ENCODE measurements at places on chromosomes 6 and 20.

GRCh38 chr6:168536665-168537539, 95.9 kb downstream of the SMOC2 start:
- no peaks in the 10 kb centered on the region for H3K27me3 ChIP-seq
- no peak overlapping the region for H3K27ac ChIP-seq
- no peaks in the 10 kb centered on the region for H3K4me1 ChIP-seq
- no peak for DNase-seq
- no peaks in the 10 kb centered on the region for H3K36me3 ChIP-seq

GRCh38 chr6:160170018-160170680, 48.5 kb downstream of the SLC22A1 start:
- no peak overlapping the region for H3K27ac ChIP-seq
- no peaks in the 10 kb centered on the region for H3K27me3 ChIP-seq
- H3K4me1 ChIP-seq: no peaks in the 10 kb centered on the region
- DNase-seq: no peak
- no peaks in the 10 kb centered on the region for H3K36me3 ChIP-seq

GRCh38 chr6:151808371-151809241, 1.1 kb downstream of the ESR1 start:
- no peaks in the 10 kb centered on the region for H3K27me3 ChIP-seq
- peaks cover 4% of the 10 kb centered on the region for H3K4me1 ChIP-seq
- H3K27ac ChIP-seq: peak overlapping the region; percentile 73
- DNase-seq: no peak
- H3K4me3 ChIP-seq: peak overlapping the region; percentile 68
- no peaks in the 10 kb centered on the region for H3K36me3 ChIP-seq

DNA sequence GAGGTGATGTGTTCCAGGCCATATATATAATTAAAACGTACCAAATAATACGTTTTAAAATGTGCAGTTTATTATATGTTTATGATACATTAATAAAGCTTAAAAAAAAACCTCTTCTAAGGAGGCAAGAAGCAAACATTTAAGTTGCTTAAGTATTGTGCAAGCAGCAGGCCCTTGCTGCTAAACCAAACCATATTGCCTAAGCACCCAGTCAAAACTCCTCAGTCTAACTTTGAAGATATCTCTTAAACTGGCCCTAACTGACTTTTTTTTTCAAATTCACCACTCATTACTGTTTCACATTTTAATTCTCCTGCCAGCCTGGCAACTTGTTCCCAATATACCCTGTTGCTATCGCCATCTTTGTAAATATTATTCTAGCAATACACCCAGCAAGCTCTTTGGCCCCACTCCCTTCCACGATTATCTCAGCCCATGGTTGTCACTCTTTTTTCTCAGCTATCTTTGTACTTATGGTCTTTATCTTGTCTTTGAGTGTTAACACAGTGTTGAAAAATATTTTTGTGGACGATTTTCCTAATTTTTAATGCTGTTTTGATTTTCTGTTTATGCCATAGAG, 60.9 kb downstream of the C6orf58 start:
- no peak for DNase-seq
- H3K36me3 ChIP-seq: no peaks in the 10 kb centered on the region
- H3K27ac ChIP-seq: no peak overlapping the region
- no peaks in the 10 kb centered on the region for H3K27me3 ChIP-seq

- no peak overlapping the region for H3K4me3 ChIP-seq
- H3K36me3 ChIP-seq: no peaks in the 10 kb centered on the region
- H3K27me3 ChIP-seq: no peaks in the 10 kb centered on the region
- H3K4me1 ChIP-seq: no peaks in the 10 kb centered on the region
- no peak for DNase-seq
- H3K27ac ChIP-seq: no peak overlapping the region
Measured at GRCh38 chr6:68468244-68468884, 166.7 kb upstream of the ADGRB3 start.

- H3K36me3 ChIP-seq: no peaks in the 10 kb centered on the region
- H3K4me3 ChIP-seq: no peak overlapping the region
- H3K4me1 ChIP-seq: no peaks in the 10 kb centered on the region
- DNase-seq: no peak
- no peaks in the 10 kb centered on the region for H3K27me3 ChIP-seq
Measured at GRCh38 chr6:227074-227782, 65.1 kb upstream of the DUSP22 start.

- no peaks in the 10 kb centered on the region for H3K27me3 ChIP-seq
- H3K4me1 ChIP-seq: peaks cover 5% of the 10 kb centered on the region
- no peaks in the 10 kb centered on the region for H3K36me3 ChIP-seq
- H3K4me3 ChIP-seq: no peak overlapping the region
- H3K27ac ChIP-seq: no peak overlapping the region
Measured at GRCh38 chr6:136524936-136525413, 25.2 kb downstream of the MAP7 start.

DNA sequence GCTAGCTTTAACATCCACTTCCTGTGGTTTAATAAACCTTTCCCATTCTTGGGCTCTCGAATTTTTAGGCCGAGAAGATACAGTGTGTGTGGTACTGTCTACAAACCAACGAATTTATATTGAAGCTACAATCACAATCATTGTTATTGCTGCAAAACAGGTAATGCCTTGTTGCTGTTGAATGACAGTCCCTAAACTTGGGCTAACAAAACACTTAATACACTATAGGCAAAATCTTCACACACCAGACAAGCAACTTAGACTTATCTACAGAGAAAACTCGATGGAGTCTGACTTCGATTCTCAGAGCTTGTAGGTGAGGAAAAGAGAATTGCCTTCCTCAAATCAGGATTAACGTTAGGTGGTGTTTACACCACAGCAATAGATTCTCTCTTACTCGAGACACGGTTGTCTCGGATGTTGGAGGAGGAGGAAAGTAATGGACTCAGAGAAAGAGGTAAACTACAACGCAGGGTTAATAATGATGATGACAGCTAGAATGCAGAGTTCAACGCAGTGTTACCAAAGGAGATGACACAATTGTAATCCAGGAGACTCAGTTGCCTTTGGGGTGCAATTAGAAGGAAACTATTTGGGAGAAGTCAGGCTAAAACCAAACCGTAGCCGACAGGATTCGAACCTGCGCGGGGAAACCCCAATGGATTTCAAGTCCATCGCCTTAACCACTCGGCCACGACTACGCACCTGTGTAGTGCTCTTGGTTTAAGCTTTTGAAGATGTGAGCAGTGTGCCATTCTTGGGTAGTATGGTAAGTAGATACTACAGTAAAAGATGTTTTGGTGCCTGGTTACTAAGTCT, 32.5 kb upstream of the ZNF184 start:
- H3K36me3 ChIP-seq: no peaks in the 10 kb centered on the region
- H3K27ac ChIP-seq: no peak overlapping the region
- no peaks in the 10 kb centered on the region for H3K4me1 ChIP-seq
- peaks cover 14% of the 10 kb centered on the region for H3K27me3 ChIP-seq
- H3K4me3 ChIP-seq: no peak overlapping the region
- DNase-seq: peak; percentile 62

DNA sequence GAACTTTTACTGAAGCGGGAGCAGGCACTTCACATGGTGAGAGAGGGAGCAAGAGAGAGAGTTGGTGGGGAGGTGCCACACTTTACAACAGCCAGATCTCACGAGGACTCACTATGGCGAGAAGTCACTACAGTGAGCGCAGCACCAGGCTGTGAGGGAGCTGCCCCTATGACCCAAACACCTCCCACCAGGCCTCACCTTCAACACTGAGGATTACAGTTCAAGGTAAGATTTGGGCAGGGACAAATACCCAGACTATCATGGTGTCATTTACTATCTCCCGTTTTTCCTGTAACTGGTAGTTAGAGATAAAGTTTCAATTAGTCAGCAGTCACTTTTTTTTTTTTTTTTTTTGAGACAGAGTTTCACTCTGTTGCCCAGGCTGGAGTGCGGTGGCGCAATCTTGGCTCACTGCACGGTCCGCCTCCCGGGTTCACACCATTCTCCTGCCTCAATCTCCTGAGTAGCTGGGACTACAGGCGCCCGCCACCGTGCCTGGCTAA, 7.8 kb downstream of the RBCK1 start:
- H3K36me3 ChIP-seq: no peaks in the 10 kb centered on the region
- H3K4me1 ChIP-seq: no peaks in the 10 kb centered on the region
- DNase-seq: no peak
- no peak overlapping the region for H3K4me3 ChIP-seq
- no peaks in the 10 kb centered on the region for H3K27me3 ChIP-seq
- H3K27ac ChIP-seq: no peak overlapping the region

DNA sequence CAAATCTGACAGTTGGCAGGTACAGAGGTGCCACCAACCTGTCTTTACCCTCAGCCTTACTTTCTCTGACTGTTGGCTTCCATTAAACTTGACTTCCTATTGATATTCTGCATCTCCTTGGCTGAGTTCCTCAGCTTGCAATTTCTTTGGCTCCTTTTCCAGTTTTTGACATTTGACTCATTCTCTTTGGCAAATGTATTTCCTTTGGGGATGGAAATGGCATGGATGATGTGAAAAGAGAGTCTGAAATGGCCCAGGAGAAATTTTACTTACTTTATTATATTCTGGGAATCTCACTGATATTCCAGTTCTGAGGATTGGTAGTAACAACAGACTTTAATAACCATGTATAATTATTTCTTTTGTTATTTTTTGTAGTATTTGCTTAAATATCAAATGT, 255.2 kb downstream of the CD109 start:
- H3K27me3 ChIP-seq: no peaks in the 10 kb centered on the region
- H3K4me3 ChIP-seq: no peak overlapping the region
- H3K36me3 ChIP-seq: no peaks in the 10 kb centered on the region
- DNase-seq: no peak
- H3K27ac ChIP-seq: no peak overlapping the region
- no peaks in the 10 kb centered on the region for H3K4me1 ChIP-seq

DNA sequence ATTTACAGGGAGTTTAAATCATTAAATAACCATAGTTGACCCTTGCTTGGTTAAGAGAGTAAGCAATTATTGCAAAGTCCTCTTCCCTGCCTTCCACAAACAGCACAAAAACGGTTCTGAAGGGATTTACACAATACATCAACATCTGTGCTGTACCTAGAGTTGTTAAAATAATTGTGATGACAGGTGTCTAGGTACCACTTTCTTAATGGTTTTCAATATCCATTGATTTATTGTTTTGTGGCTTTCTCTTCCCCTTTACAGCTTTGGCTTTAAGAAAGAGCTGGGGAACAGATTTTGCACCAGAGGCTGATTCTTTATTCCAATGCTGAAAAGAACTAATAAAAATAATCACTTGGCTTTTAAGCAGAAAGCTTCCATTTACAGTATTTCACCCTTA, 598 bp upstream of the SOX4 start:
- no peak overlapping the region for H3K27ac ChIP-seq
- H3K4me3 ChIP-seq: peak overlapping the region; percentile 71
- H3K27me3 ChIP-seq: no peaks in the 10 kb centered on the region
- no peaks in the 10 kb centered on the region for H3K4me1 ChIP-seq
- DNase-seq: no peak

GRCh38 chr6:32082935-32083334, 26.2 kb downstream of the TNXB start:
- no peaks in the 10 kb centered on the region for H3K4me1 ChIP-seq
- no peaks in the 10 kb centered on the region for H3K36me3 ChIP-seq

GRCh38 chr6:76790045-76790796, 673.1 kb downstream of the HTR1B start:
- no peaks in the 10 kb centered on the region for H3K27me3 ChIP-seq
- DNase-seq: no peak
- no peak overlapping the region for H3K4me3 ChIP-seq
- H3K4me1 ChIP-seq: no peaks in the 10 kb centered on the region

- no peak overlapping the region for H3K4me3 ChIP-seq
- peaks cover 4% of the 10 kb centered on the region for H3K4me1 ChIP-seq
- H3K27ac ChIP-seq: peak overlapping the region; percentile 68
- H3K27me3 ChIP-seq: no peaks in the 10 kb centered on the region
Measured at GRCh38 chr6:22466665-22467245, 102.6 kb upstream of the HDGFL1 start.

DNA sequence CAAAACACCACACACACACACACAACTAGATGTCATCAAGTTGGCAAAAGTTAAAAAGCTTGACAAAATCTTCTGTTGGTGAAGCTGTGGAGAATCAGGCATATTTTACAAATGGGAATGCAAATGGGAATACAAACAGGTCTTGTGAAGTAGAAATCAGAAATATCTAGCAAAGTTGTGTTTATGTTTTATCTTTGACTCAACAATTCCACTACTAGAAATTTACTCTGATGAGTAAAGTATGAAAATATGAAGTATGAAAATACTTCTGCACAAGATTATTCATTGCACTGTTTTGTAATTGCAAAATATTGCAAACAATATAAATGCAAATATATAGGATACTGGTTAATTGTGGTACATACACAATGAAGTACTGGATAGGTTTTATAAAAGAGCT, 1166.0 kb upstream of the GJE1 start:
- H3K4me3 ChIP-seq: no peak overlapping the region
- H3K27ac ChIP-seq: no peak overlapping the region
- no peaks in the 10 kb centered on the region for H3K4me1 ChIP-seq
- no peaks in the 10 kb centered on the region for H3K27me3 ChIP-seq
- H3K36me3 ChIP-seq: no peaks in the 10 kb centered on the region

- no peaks in the 10 kb centered on the region for H3K27me3 ChIP-seq
- H3K4me3 ChIP-seq: no peak overlapping the region
- H3K36me3 ChIP-seq: no peaks in the 10 kb centered on the region
- H3K4me1 ChIP-seq: no peaks in the 10 kb centered on the region
Measured at GRCh38 chr6:153790048-153790447, 249.0 kb upstream of the OPRM1 start.

DNA sequence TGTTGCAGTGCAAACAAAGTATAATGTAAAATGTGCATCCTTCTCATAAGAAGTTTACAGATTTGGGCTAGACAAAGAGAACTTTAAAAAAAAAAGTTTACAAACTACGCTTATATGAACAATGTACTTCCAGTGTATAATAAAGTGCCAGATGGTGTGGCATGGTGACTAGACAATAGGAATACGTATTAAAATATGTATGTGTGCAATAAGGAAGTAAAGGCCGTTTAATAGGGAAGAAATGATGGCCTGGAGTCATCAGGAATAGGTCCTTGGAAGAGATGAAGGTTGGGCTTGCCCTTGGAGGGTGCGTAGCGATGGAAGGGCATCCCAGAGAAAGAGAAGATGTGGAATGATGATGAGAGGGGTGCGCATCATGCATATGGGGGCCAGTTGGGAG, 108.2 kb downstream of the SOBP start:
- H3K27me3 ChIP-seq: no peaks in the 10 kb centered on the region
- H3K4me1 ChIP-seq: no peaks in the 10 kb centered on the region
- DNase-seq: no peak
- H3K27ac ChIP-seq: no peak overlapping the region
- H3K4me3 ChIP-seq: no peak overlapping the region
- no peaks in the 10 kb centered on the region for H3K36me3 ChIP-seq

All from breast epithelium (tissue), 4 donors.